ENCODE measurements at places on chromosomes 5 and 9.

GRCh38 chr5:40651201-40651600 is 28.5 kb upstream of the PTGER4 start:
- no peak for DNase-seq

DNA sequence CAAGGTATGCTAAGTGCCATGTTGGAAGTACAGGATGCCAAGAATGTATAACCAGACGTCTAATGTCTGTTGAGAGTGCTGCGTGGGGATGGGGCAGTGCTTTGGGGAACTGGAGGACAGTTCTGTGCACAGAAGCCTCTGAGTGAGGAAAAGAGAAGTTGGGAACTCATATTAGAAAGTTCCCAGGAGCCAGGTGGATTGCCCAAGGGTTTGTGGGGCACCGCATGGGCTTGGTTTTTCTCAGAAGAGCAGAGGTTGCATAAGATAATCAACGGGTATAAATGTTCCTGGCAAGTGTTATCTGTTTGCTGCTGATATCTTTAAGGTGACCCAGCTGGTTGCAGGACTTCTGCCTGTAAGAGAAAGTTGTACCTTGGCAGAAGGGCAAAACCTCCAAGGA is 13.1 kb downstream of the HRH2 start:
- DNase-seq: no peak

GRCh38 chr5:59479086-59479485 is 414.4 kb downstream of the PDE4D start:
- no peak for DNase-seq

DNA sequence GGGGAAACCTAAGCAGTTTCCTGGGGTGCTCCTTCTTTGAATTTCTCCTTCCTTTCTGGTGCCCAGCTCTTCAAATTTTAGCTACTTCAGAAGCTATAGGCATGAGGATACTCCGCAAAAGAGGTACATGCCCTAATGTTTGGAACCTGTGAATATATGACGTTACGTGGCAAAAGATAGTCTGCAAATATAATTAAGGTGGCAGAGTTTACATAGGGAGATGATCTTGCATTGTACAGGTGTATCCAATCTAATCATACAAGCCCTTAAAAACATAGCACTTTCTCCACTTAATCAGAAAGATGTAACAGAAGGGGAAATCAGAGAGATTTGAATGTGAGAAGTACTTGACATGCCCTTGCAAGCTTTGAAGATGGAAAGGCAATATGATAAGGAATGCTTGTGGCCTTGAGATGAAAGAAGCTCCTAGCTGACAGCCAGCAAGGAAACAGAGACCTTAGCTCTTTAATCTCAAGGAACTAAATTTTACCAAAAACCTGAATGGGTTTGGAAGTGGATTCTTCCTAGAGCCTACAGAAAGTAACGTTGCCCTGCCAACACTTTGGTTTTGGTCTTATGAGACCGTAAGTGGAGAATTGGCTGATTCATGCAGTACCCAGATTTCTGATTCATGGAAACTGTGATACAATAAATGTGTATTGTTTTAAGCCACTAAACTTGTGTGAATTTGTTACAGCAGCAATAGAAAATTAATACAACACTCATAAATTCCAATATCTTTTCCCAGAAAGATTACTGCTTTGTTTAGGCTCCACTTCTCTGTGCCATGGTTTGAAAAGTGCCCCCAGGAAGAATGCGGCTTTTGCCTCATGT is 268.4 kb downstream of the FAM170A start:
- no peak for DNase-seq

DNA sequence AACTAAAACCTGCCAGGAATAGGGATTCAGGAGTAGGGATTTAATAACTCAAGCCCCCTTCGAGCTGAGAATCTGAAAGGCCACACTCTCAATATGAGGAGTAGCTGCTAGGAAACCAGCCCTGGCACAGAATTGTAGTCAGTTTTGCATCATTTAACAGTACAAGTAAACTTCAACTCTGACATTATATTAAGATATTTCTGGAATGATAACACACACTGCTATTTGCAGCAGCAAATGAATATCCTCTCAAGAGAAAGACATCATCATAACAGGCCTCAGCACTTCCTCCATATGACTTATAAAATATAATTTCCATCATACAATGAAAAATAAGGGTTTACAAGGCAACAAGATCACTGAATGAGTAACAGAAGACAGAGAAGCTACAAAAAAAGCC is 138.2 kb upstream of the RFX3 start:
- DNase-seq: no peak

- no peak for DNase-seq
These were observed 8.2 kb upstream of the MARCHF3 start for GRCh38 chr5:127038550-127038949.

DNA sequence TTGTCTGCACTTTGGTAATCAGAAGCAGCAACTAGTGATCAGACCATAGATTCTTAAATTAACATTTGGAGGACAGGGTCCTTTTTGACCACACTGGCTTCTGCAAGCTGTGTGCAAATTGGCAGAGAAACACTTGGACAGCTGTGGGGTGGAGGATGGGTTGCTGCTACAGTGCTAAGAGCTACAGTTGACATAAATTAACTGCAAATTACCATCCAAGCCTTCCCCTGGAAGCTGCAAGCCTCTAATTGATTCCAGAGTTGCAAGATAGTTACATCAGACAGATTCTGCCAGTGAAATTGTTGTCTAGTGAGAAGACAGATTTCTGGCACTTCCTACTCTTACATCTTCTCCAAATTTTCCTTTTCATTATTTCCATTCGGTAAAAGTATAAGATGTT is 517.7 kb downstream of the DIRAS2 start:
- DNase-seq: peak; percentile 17

- DNase-seq: no peak
These were observed 40.4 kb downstream of the PPIC start for GRCh38 chr5:122996091-122996490.
